ENCODE measurements at places on chromosomes 2 and 18.

DNA sequence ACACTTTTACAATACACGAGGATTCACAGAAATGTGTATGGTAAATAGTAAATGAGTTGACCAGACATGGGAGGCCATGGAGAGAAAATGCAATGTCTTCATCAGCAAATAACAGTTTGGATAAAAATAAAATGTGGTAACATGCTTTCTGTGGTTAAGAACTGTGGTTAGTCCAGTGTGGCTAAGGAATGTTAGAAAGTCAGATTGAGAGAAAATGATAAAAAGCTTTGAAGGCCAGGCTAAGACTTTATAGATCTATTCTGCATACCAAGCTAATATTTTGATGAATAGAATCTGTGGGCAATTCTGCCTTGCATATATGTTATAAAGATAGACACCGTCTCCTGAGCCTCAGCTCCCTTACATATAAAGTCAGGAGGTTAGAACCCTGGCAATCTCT, 215.9 kb downstream of the SOX11 start:
- DNase-seq, result no peak

- DNase-seq, result no peak
These were observed 2.2 kb upstream of the SERTAD2 start for GRCh38 chr2:64655873-64656272.

DNA sequence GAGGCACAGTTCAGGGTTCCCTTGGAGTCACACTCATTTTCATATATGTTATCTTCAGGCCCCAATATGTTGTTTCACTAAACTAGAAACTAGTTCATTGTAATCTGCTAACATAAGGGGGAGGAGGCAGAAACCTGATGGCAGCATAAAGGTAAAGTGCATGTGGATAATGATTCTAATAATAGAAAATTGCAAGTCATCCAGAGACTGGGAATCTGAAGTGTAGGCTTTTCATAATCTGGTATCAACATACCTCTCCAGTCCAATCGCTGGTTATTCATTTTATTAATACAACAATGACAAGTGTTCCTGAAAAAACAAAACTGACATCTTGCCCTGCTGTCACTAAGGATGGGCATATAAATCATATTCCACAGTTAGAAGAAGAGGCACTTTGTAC, 326.3 kb upstream of the ZNF804A start:
- DNase-seq, result no peak

- DNase-seq, result no peak
These were observed 399.8 kb downstream of the ADCYAP1 start for GRCh38 chr18:1304392-1304992.

All from stimulated activated CD8-positive, alpha-beta memory T cell treated with anti-CD3 and anti-CD28 coated beads, Interleukin-4, amount 100 ng/mL, for 24 hours (primary cell).